ENCODE measurements at places on chromosomes 3 and 15.
A peak's percentile ranks its signal among the peaks of the same experiment; 100 is the strongest.

GRCh38 chr15:28975766-28976179, 90.0 kb downstream of the APBA2 start:
- peak; percentile 37 for DNase-seq

DNA sequence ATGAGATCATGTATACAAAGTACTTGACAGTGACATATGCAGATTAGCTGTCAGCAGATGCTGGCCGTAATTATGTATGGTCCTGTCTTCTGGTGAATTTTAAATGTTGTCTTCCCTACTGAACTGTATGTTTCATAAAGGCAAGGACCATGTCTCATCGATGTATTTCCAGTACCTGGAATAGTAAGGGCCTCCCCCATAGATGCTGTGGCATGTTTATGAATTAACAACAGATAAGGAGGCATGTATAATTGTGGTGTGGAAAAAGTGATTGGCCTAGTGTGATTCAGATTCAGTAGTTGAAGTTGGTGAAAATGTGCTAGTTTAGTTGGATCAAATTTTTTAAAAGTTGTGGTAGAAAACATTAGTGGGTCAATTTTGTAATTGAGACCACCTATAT, 202.7 kb upstream of the SLC2A2 start:
- no peak for DNase-seq

DNA sequence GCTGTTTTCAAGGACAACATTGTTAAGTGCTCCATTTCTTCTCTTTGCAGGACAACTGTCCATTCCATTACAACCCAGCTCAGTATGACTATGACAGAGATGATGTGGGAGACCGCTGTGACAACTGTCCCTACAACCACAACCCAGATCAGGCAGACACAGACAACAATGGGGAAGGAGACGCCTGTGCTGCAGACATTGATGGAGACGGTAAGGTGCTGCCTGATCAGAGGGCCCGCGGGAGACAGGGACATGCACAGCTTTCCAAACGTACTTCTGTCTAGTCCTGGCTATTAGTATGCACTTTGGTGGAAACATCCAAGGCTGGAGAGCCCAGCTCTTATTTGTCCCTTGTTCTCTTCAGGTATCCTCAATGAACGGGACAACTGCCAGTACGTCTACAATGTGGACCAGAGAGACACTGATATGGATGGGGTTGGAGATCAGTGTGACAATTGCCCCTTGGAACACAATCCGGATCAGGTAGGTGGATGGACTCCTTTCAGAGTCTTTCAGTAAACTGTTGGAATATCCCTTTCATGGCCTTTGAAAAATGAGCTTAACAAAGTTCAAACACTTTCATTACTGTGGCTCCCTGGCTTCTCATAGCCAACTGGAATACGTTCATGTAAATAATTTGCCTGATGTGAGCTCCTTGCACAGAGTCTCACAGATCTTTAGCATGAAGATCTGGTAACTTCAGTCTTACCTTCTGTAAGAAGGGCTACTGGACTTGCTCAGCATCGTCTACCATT, 10.4 kb downstream of the THBS1 start:
- DNase-seq: no peak

- no peak for DNase-seq
Measured at GRCh38 chr3:161042023-161042501, 63.1 kb downstream of the B3GALNT1 start.

DNA sequence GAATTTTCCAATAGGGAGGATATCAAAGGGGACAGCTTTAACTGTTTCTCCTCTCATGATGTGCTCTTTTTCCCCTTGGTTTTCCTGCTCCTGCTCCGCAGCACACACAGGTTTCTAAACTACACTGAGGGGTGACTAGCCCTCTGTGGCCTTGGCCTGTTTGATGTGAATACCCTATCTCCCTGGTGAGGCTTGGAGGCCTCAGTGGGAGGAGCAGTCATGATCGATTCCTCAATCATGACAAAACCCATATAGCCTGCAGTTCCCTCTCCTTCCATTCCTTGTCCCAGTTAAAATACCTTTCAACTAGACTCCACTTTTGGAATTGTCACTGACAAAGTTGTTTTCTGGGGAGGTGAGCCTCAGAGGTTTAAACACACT, 24.0 kb upstream of the USP3 start:
- DNase-seq: no peak

DNA sequence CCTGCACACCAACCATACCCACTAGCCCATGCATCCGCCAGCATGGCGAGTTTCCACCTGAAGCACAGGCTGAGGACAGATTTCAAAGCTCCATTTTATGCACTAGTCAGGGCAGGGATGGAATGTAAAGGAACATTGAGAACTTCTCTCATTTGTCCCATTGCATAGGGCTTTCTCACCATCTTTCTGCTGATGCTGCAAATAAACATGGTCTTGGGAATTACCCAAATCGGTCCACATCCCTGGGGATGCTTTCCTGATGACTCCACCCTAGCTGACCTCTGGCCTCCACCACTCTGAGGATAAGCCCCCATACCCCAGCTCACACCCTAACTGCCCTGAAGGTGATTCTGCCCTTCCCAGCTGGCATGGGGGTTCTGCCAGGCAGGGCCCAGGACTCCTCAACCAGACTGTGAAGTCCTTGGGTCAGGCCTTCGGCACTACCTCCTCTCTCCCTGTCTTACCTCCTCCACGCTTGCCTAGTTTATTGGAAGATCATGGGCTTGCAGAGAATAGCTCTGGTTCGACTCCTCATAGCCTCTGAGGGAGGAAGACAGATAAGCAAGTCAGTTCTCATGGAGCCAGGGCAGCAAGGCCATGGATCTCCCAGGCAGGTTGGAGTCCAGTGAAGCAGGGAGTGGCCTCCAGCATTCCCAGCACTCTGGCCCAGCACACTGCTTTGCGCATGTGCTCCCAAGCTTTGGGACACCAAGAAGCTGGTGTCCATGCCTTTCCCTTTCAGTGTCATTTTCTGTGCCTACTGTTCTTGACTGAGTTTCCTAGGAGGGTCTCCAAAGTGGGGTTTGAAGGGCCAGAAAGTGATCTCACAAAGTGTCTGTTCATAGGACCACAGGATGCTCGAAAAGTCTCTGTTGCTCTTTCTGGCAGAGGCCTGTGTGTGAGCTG, 27.6 kb upstream of the XYLB start:
- no peak for DNase-seq

GRCh38 chr3:186316666-186317260, 45.3 kb downstream of the DGKG start:
- no peak for DNase-seq

GRCh38 chr15:62931650-62932049, 110.9 kb upstream of the TPM1 start:
- DNase-seq: no peak

DNA sequence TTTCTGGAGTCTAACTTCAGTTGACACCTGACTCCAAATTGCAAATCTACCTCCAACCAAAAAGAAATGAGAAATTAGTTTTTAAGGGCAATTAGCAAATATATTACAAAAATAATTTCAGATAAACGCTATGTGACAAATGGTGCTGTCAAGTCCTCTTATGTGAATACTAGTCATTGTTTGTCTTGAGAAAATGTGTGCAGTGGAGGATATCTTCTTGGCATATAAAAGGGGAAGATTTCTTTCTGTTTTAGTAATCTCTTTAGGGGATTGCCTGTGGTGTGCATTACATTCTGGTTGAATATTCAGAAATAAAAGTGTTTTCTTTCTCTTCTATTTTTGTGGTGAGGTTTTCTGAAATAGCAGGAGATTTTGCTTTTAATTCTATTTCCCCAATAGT, 3.0 kb upstream of the GCSAM start:
- DNase-seq: no peak

DNA sequence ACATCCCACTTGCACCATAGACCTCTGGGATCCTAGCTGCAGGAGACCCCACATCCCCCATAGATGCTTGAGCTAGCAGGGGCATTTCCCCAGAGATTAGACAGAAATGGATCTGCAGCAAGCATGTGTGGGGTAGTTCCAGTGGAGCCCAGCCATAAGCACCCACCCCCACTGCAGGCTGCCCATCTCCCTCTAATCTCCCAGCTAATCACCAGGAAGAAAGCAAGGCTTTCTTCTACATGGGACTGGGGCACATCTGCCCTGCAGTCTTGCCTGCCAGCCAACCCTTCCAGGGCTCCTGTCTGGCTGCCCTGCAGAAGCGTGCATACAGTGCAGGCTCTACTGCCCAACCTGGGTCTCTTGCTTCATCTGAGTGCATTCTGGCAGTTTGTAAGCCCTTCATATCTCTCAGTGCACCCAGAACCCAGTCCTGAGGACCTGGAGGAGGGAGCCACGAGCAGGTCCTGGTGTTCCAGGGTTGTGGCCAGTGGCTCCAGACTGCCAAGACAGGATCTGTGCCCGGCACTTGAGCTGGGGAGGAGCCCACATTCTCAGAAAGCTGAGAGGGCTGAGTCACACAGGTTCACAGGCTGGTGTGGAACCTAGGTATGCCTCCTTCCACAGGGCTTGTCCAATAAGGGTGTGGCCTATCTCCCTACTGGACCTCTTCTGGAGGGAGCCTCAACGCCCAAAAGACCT, 49.9 kb upstream of the IGSF11 start:
- no peak for DNase-seq

DNA sequence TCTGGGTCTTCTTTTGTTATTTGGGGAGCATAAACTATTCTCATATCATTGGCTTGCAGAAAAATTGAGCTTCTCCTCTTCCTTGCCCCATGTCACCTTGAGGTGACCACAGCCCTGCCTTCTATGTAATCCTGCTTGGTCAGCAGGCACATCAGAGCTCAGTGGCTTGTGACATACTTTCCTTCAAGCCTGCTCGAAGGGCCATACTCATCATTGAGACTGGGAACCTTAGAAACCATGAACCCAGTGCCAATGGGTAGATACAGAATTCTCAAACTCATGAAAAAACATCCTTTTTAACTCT, 3.7 kb upstream of the CCR2 start:
- no peak for DNase-seq

GRCh38 chr15:56835718-56836171, 82.7 kb upstream of the TCF12 start:
- no peak for DNase-seq

DNA sequence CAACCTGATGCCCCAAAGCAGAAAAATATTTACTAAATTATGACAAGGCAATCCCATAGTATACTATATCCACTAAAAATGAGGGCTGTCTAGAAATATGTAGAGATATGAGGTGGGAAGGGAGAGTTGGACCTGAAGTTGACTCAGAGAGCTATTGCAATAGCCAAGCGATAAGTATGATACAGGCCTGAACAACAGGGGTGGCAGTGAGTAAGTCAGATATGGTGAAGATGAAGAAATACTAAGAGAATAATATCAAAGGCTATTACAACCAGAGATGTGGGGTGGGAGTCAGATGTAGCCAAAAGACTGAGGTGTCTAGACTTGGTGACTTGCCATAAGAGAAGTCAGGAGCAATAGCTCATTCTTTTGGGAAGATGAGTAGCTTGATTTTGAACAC, 9.2 kb downstream of the HSPBAP1 start:
- no peak for DNase-seq

DNA sequence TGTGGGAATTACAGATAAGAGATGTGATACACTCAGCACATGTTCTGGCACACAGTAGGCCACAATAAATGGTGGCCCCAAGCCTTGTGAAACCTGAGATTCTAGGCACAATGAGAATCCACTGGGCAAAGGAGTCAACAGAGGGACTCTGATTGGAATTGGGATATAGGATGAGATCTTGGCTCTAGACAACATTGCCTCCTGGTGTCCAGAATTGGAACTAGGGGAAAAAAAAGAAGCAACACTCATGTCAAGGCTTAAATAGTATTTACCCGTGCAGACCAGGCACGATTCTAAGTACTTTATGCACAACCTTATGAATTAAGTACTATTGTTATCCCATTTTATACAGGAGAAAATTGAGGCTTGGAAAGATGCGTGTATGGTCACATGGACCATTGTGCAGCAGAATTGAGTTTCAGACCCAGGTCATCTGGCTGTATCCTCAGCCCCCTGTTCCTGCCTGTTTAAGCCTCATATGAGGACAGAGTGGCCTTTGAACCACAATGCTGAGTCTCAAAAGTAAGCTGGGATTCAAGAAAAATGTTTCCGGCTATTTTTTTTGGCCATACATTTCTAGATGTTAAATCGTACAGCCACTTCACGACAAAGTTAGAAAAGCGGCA, 124.8 kb downstream of the SV2B start:
- no peak for DNase-seq

DNA sequence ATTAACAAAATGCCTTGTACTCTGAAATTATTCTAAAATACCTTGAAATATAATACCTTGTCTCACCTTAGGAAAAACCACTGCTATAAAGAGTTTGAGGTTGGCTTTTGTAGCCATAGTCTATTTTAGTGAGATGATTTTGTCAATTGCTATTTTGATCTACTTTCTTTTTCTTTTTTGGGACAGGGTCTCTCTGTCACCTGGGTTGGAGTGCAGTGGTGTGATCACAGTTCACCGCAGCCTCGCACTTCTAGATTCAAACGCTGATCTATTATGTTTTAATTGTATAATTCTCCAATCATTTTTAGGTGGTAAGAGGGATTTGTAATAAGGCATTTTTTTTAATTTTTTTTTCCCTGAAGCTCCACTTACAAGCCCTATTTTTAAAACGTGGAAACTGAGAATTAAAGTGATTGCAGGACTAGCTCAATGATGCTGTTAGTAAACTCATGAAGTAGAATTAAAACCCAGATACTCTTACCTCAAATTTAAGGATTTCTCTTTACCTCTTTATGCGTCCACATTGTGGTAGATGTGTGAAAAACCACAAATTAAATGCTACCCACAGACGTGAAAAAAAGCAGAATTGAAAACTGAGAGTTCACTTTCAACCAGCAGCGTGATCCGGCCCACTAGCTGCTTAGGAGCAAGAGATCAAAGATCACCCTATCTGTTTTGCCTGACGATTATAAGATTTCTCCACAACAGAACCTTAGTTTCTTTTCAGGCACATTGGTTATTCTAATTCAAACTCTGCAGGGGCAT, 384.2 kb downstream of the CGGBP1 start:
- DNase-seq: no peak

DNA sequence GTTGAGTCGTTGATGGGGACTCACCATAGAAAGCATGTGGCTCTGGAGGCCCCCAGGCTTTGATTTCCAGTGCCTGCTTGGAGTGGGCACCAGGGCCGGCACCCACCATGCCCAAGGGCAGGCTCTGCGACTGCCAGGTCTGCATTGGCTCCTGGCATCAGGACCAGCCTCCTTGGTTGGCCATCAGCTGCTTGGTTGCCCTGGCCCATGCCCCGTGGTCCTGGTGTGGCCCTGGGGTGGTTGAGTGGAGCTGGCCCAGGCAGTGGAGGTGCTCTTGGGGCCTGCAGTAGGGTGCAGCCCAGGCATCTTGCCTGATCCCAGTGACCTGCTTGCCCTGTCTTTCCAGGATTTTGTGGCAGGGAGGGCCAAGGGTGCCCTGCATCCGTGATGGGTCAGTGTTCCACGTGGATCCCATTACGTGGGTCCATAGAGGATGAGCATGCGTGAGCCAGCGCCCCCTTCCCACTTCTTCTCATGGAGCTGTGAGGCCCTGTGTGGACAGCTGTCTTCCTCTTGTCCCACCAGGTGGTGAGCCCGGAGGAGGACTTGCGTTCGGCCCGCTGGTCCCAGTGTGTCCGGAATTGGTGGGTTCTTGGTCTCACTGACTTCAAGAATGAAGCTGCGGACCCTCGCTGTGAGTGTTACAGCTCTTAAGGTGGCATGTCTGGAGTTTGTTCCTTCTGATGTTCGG, 187.0 kb downstream of the UBE3A start:
- DNase-seq: no peak

- no peak for DNase-seq
Measured at GRCh38 chr15:45812200-45812599, 177.4 kb downstream of the SQOR start.

All from activated CD4-positive, CD25-positive, alpha-beta regulatory T cell treated with anti-CD3 and anti-CD28 coated beads, Interleukin-2, amount 50 U/mL, for 16 hours (primary cell).